ENCODE measurements at places on chromosomes 16 and 17.

DNA sequence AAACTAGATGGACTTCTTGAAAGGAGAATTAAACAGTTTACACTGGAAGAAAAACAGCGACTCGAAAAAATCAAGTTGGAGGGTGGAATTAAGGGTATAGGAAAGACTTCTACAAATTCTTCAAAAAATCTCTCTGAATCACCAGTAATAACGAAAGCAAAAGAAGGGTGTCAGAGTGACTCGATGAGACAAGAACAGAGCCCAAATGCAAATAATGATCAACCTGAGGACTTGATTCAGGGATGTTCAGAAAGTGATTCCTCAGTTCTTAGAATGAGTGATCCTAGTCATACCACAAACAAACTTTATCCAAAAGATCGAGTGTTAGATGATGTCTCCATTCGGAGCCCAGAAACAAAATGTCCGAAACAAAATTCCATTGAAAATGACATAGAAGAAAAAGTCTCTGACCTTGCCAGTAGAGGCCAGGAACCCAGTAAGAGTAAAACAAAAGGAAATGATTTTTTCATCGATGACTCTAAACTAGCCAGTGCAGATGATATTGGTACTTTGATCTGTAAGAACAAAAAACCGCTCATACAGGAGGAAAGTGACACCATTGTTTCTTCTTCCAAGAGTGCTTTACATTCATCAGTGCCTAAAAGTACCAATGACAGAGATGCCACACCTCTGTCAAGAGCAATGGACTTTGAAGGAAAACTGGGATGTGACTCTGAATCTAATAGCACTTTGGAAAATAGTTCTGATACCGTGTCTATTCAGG is 85.0 kb downstream of the C17orf58 start:
- no peak for DNase-seq

GRCh38 chr17:79048826-79049755 is 25.1 kb downstream of the C1QTNF1 start:
- DNase-seq = no peak

DNA sequence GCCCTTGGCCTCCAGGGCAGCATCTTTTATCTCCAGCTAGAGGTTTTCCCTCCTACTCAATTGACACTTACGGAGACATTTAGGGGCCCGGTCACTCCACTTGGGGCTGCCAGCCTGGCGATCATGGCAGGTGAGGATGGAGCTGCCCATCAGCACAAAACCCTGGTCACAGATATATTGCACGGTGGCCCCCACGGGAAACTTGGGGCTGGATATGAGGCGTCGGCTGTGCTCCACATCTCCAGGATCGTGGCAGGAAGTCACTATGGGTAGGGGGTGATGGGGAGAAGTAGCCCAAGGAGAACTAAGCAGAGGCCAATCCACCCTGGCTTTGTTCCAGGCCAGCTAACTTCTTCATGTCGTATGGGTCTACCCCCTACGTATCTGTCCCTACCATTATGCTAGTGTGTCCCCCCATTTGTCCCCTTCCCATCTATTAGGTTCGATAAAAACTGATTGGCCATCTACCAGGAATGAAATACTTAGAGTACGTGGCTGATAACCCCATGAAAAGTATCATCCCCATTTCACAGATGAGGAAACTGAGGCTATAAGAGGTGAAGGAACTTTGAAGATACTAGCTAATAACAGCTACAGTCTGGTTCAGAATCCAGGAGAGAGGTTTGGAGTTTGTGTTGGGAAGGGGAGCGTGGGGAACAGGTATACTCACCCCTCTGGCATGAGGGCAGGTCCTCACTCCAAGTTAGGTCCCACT is 6.1 kb upstream of the PHF12 start:
- DNase-seq = peak; percentile 9

- no peak for DNase-seq
These were observed 11.0 kb upstream of the C16orf74 start for GRCh38 chr16:85761861-85762260.

DNA sequence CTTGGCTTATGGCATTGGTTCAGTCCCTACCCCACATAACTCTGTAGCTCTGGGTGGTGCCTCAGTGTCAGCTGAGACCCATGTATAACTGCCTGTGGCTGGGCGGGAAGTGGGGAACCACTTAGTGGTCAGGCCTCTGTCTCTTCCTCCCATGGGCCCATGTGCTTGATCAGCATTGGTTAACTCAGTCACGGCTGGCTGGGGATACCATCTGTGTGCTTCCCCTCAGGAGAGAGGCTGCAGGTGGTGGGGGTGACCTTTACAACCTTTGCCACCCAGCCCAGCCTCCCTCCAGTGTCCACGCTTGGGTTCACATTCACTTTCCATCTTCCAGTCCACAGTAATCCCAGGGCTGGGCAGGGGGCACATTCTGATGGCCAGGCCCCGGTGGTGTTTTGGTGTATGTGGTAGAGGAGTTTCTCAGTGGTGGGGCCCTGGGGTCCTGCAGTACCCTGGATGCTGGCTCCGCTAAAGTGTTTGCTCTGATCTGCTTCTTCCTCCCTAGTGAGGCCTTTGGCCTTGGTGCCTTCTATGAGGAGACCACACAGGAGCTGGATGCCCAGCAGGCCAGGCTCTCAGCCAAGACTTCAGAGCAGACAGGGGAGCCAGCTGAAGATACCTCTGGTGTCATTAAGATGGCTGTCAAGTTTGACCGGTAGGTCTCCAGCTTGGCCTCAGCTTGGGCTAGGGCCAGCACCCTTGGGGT is 10.2 kb upstream of the NFATC3 start:
- peak; percentile 78 for DNase-seq

- DNase-seq = no peak
These were observed 3.1 kb upstream of the MRPS34 start for GRCh38 chr16:1775846-1776671.

GRCh38 chr17:53722407-53722806 is 100.3 kb upstream of the KIF2B start:
- DNase-seq = no peak

DNA sequence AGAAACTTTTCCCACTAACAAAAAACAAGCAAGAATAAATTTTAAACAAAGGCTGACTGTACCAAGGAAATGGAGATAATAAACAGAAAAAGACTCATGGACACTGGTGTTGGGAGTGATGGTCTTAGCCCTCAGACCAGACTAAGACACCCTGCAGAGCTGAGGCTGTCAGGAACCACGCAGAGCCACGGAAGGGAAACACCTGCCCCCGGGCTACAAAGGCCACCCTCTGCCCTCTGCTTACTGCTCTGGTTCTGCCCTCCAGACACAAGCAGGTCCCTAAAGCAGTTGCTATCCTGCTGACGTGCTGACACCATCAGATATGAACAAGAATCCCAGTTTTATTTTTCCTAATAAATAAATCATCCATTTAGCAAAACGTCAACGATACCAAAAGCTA is 80.0 kb downstream of the ANKRD11 start:
- no peak for DNase-seq

DNA sequence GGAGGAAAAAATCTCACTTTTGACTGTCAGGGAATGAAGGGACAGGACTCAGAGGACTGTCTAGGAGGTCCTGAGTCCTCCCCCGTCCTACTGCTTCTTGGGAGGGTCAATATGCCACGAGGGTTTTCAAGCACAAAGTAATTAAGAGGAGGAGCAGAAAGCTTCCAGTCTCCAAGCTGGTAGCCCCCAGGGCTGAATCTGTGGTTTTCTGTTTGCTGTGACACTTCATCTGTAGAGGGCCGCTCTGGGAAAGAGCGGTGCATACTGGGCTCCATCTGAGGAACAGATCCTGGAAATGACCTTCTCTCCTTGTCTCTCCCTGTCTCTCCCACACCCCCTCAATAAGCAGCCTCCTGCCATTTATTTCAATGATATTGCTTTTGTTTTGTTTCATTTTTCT is 180.1 kb upstream of the SDK2 start:
- DNase-seq = no peak

DNA sequence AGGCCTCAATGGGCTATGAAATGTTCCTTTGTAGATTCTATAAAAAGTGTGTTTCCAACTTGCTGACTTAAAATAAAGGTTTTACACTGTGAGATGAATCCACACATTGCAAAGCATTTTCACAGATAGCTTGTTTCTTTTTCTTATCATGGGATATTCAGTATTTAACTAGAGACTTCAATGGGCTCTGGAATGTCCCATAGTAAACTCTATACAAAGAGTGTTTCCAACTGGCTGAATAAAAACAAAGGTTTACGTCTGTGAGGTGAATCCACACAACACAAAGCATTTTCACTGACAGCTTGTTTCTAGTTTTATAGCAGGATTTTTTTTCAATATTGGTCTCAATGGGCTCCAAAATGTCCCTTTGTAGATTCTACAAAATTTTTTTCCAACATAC is 550.1 kb downstream of the KCNJ18 start:
- DNase-seq = no peak

DNA sequence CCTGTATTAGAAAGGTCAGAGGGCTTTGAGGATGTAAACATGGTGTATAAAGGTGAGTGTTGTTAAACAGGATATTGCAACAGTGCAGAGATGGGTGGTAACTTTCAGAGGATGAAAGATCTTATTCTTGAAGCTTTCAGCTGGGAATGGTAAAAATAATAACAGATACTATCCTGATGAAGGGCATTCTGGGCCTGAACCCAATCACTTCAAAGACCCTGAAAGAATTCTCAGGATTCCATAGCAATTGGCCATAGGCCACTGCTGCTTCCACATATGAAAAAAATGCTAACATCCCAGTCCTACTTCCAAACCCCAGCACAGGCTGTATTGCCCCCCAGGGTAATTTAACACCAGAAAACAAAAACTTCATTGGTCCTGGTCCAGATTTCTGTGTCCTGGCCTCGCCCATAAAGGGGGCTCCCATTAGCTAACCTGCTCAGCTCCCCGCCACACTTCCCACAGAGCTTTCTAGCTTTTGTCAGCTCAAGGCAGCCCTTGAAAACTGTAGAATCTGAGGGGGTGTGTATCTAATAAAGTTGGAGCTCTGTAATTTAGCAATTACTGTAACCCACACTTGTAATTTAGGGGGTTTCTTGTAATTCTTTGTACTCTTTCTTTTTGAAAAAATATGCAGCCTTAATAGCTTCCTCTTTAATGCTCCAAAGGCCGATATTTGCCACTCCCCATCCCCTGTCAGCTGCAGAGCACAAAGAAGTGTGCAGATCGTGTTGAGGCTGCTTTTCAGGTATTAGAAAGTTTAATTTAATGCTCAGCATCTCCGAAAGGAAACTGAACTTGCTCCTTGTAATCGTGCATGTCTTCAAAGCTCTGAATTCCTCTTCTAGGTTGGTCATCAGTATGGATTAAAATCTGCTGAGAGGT is 371.5 kb downstream of the SEC14L1 start:
- DNase-seq = no peak

- no peak for DNase-seq
These were observed 1.1 kb upstream of the PPL start for GRCh38 chr16:4937782-4938682.

DNA sequence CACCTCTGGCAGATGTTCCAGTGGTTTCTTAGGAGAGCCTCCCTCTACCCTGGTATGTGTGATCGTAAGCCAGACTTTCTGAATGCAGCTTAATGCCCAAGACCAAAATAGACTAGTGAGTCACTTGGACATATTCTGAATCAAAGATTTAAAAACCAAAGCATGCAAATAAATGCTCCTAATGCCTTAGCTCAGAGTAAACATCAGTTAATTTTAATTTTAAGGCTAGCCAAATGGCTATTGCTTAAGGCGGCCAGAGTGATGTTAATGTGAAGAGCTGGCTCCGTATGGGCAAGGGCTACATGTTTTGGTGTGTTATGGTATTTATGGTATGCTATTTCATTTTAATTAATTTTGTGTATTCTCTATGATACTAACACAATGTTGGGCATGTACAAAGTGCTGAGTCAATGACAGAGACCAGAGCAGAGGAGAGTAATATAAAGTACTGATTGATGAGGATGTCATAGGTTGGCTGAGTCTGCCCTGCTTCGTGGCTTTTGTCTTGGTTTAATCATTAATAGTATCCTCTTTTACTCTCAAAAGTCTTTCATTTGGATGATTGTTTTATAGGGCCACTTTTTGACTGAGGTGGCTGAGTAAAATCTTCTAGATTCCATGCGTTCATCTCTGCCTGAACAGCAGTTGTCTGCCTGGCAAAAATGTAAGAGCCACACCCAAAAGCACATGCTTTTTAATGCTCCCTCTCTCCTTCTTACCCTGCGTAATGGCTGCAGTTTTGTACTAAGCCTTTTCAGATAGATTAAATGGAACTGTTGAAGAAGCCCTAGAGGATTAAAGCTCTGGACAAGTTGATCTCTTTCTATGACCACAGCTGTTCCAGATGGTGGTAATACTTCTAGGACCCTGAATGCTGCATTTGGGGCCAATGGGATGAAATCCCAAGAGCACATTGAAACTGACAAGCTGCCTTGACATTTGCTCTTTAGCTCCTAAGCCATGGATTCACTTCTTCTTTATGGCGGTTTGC is 59.6 kb downstream of the MAP2K6 start:
- DNase-seq = no peak

- peak; percentile 100 for DNase-seq
These were observed at the start of gene ENDOV for GRCh38 chr17:80414803-80415625. TSS of gene ENDOV (plus strand) at chr17:80415167. CDS start at chr17:80415195, 28 bp downstream.

DNA sequence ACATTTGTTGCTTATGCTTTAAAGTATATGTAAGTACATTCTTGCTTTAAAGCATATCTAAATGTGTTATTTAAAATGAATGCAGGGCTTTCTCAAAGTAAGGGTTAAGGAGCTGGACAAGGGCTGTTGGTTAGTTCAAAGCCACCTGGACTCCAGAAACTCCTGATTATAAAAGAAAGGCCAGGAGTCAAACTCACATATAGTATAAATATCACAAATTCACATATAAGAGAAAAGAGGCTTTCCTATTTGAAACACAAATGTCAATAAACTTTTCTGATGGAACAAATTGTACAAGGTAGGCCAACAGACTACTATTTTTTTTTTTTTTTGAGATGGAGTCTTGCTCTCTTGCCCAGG is 84.5 kb upstream of the CORO6 start:
- no peak for DNase-seq

- no peak for DNase-seq
These were observed 10.4 kb downstream of the BANP start for GRCh38 chr16:87961623-87962022.

- DNase-seq = no peak
These were observed 26.1 kb upstream of the ZNHIT3 start for GRCh38 chr17:36460265-36460937.

- peak; percentile 93 for DNase-seq
These were observed 1.2 kb downstream of the KDM6B start for GRCh38 chr17:7834957-7835813.

- no peak for DNase-seq
These were observed 1.0 kb downstream of the SLC47A1 start for GRCh38 chr17:19534562-19535149.

GRCh38 chr17:34110315-34110714 is 144.8 kb upstream of the CCL2 start:
- DNase-seq = no peak

DNA sequence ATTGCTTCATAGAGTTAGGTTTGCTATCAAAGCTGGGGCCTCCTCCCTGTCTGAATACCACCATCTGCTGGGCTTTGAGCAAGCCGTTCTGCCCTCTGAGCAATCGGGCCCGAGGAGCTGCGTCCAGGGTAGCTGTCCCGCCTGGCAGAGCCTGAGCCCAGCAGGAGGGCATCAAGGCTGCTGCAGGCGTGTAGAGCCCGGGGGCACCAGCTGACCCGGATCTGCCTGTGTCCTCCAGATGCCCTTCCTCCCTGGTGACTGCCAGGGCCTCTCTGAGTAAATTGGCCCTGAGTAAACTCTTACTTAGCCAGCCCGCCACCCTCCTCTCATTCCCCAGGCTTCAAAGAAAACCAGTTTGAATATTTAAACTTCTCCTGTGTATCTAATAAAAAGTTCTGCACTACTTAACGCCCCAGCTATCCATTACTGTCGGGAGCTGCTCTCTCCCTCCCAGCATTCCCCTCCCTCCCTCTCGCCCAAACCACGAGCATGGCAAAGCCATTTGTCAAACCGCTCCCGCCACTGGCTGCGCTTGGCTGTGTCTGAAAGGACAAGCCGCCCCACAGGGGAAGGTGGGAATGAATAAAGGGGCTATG is 16.4 kb downstream of the CDK5RAP3 start:
- no peak for DNase-seq
